ENCODE measurements at places on chromosomes 16 and 17. TPM values are rescaled to one million over a fixed set of nuclear protein-coding genes. Genes with fewer than 3 reads are reported as not detected.

Gene NPB
- 0.21 TPM for total RNA-seq

- no peak for DNase-seq
These were observed 2.2 kb upstream of the CA5A start for GRCh38 chr16:87938412-87938949.

GRCh38 chr16:14086477-14086876 lies 15.4 kb downstream of the MRTFB start:
- no peak for DNase-seq

Gene ARL5C
- total RNA-seq = not detected

Gene RNF222
- not detected for total RNA-seq

- no peak for DNase-seq
These were observed 10.0 kb downstream of the LDHD start for GRCh38 chr16:75106351-75107274.

- no peak for DNase-seq
These were observed 15.8 kb upstream of the CCL5 start for GRCh38 chr17:35895636-35896587.

Gene MRPL45
- 22.6 TPM for total RNA-seq

DNA sequence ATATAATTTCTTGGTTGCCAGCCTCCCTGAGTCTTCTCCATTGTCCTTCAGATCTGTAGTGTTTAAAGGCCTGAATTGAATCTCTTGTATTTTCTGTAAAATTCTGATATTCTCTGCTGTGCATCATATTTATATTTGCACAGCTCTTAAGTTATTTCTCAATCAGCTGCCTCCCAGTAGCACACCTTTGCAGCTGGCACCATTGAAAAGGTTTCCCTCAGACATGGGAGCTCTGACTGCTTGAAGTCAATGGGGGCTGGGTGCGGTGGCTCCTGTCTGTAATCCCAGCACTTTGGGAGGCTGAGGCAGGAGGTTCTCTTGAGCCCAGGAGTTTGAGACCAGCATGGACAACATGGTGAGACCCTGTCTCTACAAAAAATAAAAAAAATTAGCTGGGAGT lies 40.4 kb downstream of the PITPNC1 start:
- DNase-seq = no peak

- DNase-seq = peak; percentile 57
These were observed 23.1 kb upstream of the C16orf78 start for GRCh38 chr16:49350265-49351095.

DNA sequence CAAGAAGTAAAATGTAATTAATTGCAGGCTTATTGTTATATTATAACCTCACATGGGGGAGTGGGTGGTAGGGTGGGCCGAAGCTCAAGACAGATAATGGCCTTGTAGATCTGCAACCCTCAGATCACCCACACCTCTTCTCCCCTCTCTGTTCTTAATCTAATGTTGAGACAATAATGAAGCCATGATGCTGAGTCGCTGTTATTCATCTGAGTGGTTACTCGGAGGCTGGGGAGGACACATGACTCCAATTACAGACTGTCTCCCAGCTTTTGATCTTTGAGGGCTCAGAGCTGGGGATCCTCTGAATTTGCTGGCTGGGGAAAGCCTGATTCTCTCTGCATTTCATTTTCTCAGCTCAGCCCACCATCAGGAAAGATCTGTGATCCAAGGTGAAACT lies 275.3 kb downstream of the SHISA9 start:
- DNase-seq = no peak

GRCh38 chr16:82190386-82190785 lies 20.4 kb upstream of the MPHOSPH6 start:
- DNase-seq = no peak

DNA sequence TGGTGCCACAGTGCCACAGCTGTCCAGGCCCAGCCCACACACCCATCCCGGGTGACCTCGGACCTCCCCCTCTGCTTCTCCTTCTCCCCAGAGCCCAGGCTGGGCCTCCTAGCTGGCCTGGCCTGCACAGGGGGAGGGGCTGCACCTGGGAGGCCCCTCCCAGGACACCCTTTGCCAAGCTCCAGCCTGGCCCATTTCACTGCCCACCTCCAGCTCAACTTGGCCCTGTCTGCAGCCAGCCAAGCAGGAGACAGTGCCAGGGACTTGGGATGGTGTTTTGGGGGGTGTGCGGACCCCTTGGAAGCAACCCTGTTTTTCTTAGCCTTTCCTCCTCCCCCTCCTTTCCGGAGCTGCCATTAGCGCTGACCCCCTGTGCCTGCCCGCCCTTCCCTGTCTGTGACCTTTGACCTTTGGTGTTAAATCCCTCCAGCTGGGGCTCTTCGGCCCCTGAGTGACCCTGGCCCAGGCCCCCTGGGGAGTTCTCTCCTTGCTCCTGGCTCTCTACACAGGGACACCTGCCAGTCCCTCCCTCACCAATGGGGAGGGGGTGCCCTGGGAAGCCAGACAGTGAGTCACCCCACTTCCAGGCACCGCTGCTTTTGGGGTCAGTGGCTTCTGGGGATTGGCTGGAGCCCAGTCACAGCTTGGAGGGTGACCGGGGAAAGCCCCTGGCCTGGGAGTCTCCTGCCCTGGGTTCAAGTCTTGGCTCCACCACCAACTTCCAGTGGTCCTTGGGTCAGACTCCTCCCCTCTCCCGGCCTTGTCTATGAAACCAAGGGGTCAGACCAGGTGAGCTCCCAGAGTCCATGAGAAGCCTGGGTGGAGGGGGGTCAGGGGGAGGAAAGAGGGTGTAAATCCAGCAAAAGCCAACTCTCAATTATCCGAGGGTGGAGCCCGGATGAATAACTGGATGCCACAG lies 1.9 kb downstream of the GLIS2 start:
- peak; percentile 62 for DNase-seq

- DNase-seq = no peak
These were observed 4.1 kb downstream of the CACNB1 start for GRCh38 chr17:39193346-39193745.

- DNase-seq = no peak
These were observed 3.2 kb upstream of the SOX8 start for GRCh38 chr16:978403-978802.

Gene NTN1
- total RNA-seq = 167 TPM

Gene PIK3R6
- total RNA-seq = 1.1 TPM

GRCh38 chr16:29011851-29012250 lies 27.0 kb downstream of the LAT start:
- no peak for DNase-seq

GRCh38 chr16:86061721-86062120 lies 162.8 kb downstream of the IRF8 start:
- DNase-seq = no peak

All from left cardiac atrium (tissue), 4 donors.